ENCODE measurements at places on chromosomes 6 and 20. TPM values are rescaled to one million over a fixed set of nuclear protein-coding genes. Genes with fewer than 3 reads are reported as not detected.

FILIP1 gene
- 1.1 TPM for total RNA-seq

OXT gene
- not detected for total RNA-seq

KPNA5 gene
- 6.7 TPM for total RNA-seq

SALL4 gene
- not detected for total RNA-seq

CLPSL2 gene
- not detected for total RNA-seq

C6orf141 gene
- total RNA-seq = 2.2 TPM

VSX1 gene
- not detected for total RNA-seq

LY6G6C gene
- not detected for total RNA-seq

HLA-DRB1 gene
- 0.37 TPM for total RNA-seq

RSPO3 gene
- 0.50 TPM for total RNA-seq

SCRT2 gene
- total RNA-seq = not detected

Measured in cardiac ventricle fibroblast (primary cell).